ENCODE measurements at places on chromosomes 4 and X.
A peak's percentile ranks its signal among the peaks of the same experiment; 100 is the strongest.

DNA sequence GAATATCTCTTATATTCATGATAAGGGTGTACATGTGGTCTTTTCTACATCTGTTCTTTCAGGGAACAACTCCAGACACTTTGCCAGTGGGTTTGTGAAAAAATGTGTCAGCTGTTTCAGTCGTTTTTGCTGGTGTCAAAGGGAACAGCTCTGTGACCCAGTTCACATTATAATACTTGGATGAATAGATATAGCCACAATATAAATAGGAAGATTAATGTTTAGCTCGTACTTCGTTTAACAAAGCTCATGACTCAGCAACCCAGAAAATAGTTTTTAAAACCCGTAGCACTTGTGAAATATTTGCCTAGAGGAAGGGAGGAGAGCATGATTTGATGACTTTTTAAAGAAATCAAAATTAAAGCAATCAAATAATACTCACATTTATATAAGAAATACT is 7.9 kb downstream of the LIAS start:
- DNase-seq: no peak

DNA sequence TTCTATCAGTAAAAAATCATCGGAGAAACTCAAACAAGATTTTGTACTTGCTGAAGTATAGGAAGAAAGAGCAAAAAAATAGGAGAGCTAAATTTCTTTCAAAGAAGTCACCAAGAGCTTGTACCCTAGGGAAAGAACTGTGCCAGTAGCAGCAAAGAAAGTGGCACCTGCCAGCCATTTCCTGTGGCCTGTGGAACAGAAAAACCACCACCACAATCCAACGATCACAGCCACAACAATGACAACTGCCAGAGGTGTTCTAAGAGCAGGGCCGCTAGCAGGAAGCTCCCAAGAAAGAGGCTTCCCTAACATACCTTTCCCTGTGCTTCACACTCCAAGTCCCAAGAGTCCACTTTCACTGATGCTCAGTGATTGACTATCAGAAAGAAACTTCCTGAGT is 266.1 kb upstream of the GPC4 start:
- DNase-seq: no peak

DNA sequence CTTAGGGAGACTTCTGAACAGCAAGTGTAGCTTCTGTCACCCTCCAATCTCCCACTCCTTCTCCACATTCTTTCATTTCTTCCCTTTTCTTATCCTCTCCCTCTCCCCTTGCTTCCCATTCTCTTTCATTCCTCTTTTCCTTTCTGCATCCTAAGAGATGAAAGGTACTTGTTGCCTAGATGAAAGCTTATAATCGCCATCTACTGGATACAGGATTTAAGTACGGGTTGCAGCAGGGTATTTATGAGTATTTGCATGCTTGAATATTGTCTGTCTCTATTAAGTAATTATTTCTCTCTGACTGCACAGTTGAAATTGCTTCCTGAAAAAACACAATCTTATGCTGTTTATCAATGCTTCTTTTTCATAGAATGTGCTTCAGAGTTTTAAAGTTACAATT is 174.0 kb upstream of the TENT5D start:
- no peak for DNase-seq

- DNase-seq: no peak
Observed at GRCh38 chr4:38497121-38497520, 166.9 kb upstream of the KLF3 start.

DNA sequence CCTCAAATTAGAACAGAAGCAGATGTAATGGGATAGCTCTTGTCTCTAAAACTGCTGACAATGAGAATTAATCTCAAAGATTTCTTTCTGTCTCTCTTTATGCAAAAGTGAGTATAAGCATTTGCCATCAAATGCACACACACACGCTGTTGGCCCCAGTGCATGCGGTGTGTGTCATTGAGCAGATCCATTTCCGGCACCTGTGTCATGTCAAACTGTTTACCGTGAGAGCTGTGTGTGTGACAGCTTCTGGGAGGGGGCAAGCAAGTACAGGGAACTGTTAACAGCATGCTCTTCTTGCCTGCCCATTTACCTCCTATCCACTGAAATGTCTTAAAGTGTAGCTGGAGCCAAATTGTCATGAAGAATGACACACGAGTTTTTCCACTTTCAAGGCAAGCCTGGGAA is 297.9 kb upstream of the FAT4 start:
- DNase-seq: no peak

DNA sequence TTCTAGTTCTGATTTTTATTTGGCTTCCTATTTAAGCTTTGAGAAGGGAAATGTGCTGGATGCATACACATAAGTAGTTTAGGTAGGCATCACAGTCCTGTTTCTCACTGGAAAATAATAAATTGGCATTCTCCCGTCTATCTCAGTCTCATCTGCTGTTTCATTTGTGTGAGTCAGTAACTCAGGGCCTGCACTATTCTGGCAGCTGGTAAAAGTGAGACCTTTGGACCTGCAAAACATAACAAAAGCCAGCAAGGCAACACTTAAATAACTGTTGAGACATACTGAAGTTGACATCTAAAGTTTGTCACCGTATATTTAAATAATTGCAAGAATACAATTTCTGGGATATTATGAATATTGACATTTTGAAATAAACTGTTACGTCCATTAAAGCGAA is 8.6 kb upstream of the UBQLN2 start:
- no peak for DNase-seq

GRCh38 chr4:119795986-119796578 is 167.5 kb upstream of the PDE5A start:
- DNase-seq: no peak

GRCh38 chrX:153861733-153862310 is 24.2 kb downstream of the L1CAM start:
- DNase-seq: no peak

- DNase-seq: no peak
Observed at GRCh38 chr4:153248641-153249198, 44.5 kb downstream of the TRIM2 start.

GRCh38 chr4:125483278-125483677 is 168.5 kb downstream of the FAT4 start:
- DNase-seq: no peak

DNA sequence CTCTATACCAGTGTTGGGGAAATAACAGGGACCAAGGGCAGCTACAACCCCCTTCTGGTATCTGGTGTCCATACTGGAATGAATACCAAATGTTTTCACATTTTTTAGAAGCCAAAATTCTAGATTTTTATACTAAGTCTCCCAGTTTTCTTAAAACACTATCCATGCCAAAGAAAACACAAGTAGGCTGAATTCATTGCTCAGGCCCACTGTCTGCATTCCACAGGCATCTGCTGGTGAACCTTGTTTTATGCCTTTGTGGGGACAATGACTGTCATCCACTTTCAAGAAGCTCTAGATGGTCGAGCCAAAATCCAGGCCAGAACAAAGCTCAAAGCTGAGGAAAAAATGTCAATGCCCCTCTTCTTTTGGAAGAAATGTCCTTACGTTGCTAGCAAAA is 213.4 kb upstream of the RASGEF1B start:
- no peak for DNase-seq

GRCh38 chrX:81378560-81378959 is 176.7 kb downstream of the SH3BGRL start:
- DNase-seq: no peak

DNA sequence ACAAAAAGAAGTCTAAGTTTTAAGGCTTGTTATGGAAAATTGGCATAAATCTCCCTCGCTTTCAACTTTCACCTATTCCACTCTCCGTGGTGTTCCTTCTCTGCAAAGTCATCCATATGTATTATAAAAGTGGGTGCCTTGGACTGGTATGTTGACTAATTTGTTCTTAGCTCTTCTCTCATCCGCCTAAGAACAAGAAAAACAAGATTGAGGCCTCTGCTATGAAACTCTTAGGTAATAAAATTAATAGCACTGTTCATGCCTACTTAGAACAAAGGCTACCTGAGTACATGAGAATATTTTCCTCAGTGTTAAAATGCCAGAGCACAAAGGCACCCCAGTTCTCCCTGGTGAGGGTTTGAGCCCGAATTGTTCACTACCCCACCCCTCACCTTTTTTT is 1.3 kb downstream of the CNGA1 start:
- peak; percentile 63 for DNase-seq

GRCh38 chrX:17560385-17560784 is 176.9 kb upstream of the SCML1 start:
- no peak for DNase-seq

DNA sequence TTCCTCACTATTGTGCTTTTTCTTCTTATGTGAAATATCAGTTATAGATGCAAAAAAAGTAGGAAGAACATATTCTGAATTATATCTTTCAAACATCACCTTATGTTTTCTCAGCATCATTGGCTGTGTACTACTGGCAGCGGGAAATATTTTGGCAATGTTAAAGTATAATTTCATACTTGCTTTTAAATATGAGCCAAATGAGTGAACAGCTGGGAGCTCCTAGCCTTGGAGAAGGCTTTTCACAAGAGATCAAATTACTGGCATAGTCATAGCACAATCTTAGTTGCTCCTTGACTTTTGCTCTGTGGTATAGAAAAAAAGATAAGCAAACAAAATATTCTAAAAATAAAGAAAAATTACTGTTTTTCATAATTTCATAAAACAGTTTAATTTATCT is 1575.8 kb upstream of the PABPC4L start:
- no peak for DNase-seq

DNA sequence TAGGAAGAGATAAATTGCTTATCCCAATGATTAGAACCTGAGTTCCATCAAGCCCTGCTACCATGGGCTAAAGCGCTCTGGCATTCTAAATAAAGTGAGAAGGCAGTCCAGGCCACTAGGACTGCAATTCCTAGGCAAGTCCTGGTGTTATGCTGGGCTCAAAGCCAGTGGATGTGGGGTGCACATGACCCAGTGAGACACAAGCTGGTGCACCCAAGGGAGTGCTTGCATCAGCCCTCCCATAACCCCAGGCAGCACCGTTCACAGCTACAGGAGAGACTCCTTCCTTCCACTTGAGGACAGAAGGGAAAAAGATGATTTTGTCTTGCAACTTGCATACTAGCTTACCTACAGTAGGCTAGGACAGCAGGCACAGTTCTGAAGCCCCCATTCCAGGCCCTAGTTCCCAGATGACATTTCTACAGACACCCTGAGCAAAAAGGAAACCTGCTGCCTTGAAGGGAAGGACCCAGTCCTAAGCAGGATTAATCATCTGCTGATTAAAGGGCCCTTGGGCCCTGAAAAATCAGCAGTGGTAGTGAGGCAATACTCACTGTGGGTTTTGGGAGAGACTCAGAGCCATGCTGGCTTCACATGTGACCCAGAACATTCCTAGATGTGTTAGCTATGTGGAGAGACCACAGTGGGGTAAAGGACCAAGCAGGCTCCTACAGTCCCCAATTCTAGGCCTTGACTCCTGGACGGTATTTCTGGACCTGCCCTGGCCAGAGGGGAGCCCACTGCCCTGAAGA is 77.8 kb downstream of the KLHL13 start:
- DNase-seq: no peak

DNA sequence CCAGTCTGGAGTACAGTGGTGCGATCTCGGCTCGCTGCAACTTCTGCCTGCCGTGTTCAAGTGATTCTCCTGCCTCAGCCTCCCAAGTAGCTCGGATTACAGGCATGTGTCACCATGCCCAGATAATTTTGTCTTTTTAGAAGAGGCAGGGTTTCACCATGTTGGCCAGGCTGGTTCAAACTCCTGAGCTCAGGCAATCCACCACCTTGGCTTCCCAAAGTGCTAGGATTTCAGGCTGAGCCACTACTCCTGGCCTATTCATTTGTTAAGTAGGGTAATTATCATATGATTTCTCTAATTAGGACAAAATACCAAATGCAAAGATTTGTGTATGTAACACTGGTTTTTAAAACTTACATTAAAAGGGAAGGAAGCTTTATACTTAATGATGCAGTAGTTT is 137.8 kb downstream of the GPM6A start:
- DNase-seq: no peak

- no peak for DNase-seq
Observed at GRCh38 chrX:10564484-10564883, 55.9 kb downstream of the MID1 start.

DNA sequence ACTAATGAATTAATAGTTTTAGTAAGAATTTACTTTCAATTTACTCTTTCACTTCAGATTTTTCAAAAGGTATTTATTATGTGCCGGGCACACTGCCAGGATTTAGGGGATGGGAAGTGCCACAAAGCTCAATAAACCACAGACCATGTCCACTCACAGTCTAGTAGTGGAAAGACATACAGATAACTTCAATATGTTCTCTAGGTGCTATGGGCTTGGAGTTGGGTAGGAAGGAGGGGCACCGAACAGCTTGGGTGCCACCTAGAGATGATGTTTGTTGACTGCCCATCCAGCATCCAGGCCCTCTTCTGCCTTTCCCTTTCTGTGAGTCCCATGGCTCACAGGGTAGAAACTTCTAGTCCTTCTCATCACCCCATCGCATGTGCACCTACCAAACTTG is 17.8 kb downstream of the MFAP3L start:
- DNase-seq: no peak

DNA sequence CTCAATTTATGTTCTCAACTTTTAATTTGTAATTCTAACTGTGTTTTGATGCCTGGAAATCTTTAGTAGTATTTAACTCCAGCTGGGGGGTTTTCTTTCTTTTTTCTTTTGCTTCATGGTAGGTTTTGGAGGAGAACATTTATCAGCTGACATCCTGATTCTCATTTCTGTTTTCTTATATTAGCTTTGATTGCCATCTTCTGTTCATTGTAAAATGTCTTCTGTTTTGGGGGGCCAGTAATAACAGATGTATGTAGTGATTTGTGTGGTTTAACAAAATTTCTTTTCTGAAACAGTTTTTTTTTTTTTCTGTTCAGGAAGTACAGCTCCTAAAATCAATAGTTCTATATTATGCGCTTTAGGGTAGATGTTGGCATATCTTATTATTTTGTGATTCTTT is 182.2 kb downstream of the GABRB1 start:
- no peak for DNase-seq

GRCh38 chr4:127469542-127469941 is 163.2 kb upstream of the INTU start:
- DNase-seq: no peak

DNA sequence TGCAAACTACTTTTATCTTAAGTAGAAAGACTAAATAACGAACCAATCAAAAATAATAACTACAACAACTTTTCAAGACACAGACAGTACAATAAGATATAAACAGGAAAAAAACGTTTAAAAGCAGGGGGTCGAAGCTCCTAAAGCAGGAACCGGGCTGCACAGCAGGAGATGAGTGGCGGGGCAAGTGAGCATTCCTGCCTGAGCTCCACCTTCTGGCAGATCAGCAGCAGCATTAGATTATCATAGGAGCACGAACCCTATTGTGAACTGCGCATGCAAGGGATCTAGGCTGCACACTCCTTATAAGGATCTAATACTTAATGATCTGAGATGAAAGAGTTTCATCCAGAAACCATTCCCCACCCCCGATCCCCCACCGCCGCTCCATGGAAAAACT is 146.2 kb downstream of the TEX11 start:
- DNase-seq: no peak

DNA sequence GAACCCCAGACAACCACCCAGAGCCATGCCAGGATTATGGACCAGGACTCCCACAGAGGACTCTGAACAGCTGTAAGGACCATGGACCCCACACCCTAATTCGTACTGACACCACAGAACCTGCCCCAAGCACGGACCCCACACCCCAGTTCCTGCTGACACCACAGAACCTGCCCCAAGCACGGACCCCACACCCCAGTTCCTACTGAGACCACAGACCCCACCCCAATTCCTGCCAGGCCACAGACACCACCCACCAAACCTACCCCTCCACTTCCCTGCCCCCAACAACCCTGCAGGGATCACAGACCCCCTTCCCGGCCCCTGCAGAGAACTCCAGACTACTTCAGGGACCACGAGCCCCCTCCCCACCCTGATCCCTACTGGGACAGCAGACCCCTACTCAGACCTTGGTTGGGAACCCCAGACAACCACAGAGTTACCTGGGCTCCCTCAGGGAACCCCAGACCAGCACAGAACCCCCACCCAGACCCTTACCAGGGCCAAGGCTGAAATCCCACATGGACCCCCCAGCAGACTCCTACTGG is 1.4 kb upstream of the DHRSX start:
- DNase-seq: no peak

All from epithelial cell of prostate (primary cell).